Type B pancreatic cell (in vitro differentiated cells): ENCODE measurements at places on chromosomes 12 and 14.

DNA sequence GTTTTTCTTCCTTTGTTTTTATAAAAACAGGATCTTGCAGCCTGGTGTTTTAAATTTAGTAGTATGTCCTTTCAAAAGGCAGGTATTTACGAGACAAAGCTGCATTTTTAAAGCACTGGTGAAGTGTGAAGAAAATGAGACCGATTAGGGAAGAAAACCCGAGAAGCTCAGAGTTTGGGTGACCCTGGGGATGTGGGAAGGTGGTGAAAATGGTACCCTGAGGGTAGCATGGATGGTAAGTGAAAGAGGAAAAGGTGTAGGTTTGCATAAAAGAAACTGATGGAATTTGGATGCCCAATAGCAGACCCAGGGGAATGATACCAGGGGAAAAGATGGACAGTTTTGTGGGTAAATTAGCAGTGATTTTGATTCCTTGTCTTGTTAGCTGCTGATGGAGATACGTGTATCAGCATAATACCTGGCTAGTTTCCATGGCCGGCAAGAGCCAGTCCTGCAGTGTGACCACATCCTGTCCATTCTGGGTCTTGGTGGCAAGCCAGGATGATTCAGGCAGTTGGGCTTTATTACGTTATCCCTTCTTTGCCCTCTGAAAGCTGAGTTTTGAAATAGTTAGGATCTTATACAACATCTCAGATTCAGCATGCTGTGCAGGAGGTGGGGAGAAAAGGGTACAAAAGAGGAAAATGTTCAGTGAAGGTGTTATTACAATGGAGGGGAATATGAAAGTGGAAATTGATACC is 8.9 kb downstream of the BICD1 start:
- no peak overlapping the region for H3K4me3 ChIP-seq
- H3K27ac ChIP-seq, result no peak overlapping the region
- peaks cover 8% of the 10 kb centered on the region for H3K4me1 ChIP-seq
- no peaks in the 10 kb centered on the region for H3K27me3 ChIP-seq
- DNase-seq, result no peak

- no peak overlapping the region for H3K4me3 ChIP-seq
- H3K4me1 ChIP-seq, result peaks cover 25% of the 10 kb centered on the region
- peaks cover 8% of the 10 kb centered on the region for H3K36me3 ChIP-seq
- no peak overlapping the region for H3K27ac ChIP-seq
- peaks cover 38% of the 10 kb centered on the region for H3K27me3 ChIP-seq
- DNase-seq, result no peak
Measured at GRCh38 chr12:3172124-3173007, 95.2 kb downstream of the TSPAN9 start.

DNA sequence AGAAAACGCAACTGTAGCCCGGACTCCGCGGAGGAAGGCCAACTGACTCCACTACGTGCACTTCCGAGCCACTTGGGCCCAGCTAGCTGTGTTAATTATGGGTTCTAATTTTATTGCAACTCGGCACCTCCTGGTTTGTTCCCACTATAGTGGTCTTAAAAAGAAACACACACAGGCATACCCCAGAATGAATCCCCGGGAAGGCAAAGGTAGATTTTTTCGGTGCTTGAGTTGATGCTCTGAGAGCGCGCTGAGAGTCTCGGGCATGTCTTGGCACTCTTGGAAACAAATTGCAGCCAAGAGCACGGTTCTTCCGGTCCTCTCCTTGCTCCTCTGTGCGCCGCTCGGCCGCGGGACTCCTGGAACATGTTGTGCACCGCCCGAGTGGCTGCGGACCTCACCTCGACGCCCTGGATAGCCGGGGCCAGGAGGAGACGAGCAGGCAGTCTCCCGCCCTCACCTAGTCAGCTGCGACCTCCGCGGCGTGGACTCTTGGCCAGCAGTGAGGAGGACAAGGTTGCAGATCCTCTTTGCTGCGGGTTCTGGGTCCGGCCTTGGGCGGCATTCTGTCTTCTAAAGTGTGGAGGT is 6.8 kb upstream of the PAX9 start:
- no peak for DNase-seq
- peaks cover 100% of the 10 kb centered on the region for H3K27me3 ChIP-seq
- peaks cover 11% of the 10 kb centered on the region for H3K4me1 ChIP-seq
- H3K27ac ChIP-seq, result no peak overlapping the region

DNA sequence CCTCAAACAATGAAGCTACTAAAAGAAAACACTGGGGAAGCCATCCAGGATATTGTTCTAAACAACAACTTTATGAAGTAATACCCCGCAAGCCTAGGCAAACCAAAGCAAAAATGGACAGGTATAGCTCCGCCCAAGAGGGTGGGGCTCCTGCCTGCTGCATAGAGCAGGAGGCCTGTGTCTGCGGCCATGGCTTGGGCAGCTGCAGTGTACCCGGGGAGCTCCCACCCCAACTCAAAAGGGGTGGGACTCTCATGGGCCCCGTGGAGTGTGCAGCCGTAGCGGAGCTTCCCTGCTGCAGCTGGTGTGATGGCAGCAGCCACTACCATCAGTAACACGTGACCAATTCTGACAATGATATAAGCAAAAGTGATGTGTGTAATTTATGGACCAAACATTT is 264.2 kb upstream of the KITLG start:
- no peaks in the 10 kb centered on the region for H3K4me1 ChIP-seq
- no peaks in the 10 kb centered on the region for H3K27me3 ChIP-seq
- no peaks in the 10 kb centered on the region for H3K36me3 ChIP-seq
- no peak for DNase-seq
- no peak overlapping the region for H3K4me3 ChIP-seq
- no peak overlapping the region for H3K27ac ChIP-seq

DNA sequence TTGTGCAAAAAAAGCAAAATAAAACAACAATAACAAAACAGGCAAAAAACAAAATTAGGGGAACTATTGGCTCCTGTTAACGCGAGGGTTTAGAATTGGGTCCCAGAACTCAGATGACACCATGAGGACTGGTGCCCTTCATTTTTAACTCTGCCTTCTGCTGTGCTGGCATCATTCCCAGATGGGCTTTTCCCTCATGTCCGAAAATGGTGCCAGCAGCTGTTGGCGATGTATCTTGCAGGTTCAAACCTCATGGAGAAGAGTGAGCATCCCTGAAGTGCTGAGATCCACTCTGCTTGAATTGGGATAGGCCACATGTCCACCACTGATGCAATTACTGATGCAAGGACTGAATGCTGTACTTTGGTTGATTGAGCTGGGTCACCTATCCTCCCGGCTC is 61.1 kb downstream of the MYRFL start:
- H3K27me3 ChIP-seq, result no peaks in the 10 kb centered on the region
- H3K4me1 ChIP-seq, result peaks cover 10% of the 10 kb centered on the region
- no peak for DNase-seq
- no peak overlapping the region for H3K27ac ChIP-seq
- H3K4me3 ChIP-seq, result no peak overlapping the region

GRCh38 chr14:64654901-64655300 is 49.3 kb upstream of the PLEKHG3 start:
- peaks cover 11% of the 10 kb centered on the region for H3K4me1 ChIP-seq
- H3K27me3 ChIP-seq, result no peaks in the 10 kb centered on the region
- H3K27ac ChIP-seq, result no peak overlapping the region
- no peak for DNase-seq
- H3K36me3 ChIP-seq, result no peaks in the 10 kb centered on the region

DNA sequence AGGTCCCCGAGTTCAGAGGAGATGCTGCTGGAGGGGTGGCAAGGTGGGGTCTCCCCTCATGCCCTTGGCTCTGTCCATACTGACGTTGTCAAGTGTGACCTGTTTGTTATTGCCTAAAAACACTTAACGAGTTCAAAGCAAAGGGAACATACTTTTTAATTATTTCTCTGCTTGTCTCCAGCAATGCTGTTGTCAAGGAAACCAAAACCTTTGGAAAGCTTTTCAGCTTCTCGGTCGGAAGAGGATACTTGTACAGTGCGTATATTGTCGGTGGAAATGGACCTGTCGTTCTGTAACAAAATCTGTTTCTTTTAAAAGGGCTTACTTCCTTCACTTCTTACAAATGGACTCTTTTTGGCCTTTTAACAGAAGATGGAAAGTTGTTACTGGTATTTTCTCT is 73.9 kb downstream of the SLC25A47 start:
- no peaks in the 10 kb centered on the region for H3K27me3 ChIP-seq
- DNase-seq, result no peak
- peaks cover 9% of the 10 kb centered on the region for H3K36me3 ChIP-seq
- peaks cover 68% of the 10 kb centered on the region for H3K4me1 ChIP-seq
- H3K4me3 ChIP-seq, result no peak overlapping the region

GRCh38 chr12:31228811-31229792 is 96.8 kb downstream of the SINHCAF start:
- H3K4me1 ChIP-seq, result peaks cover 9% of the 10 kb centered on the region
- DNase-seq, result no peak
- H3K36me3 ChIP-seq, result no peaks in the 10 kb centered on the region
- H3K27me3 ChIP-seq, result peaks cover 9% of the 10 kb centered on the region
- no peak overlapping the region for H3K4me3 ChIP-seq

DNA sequence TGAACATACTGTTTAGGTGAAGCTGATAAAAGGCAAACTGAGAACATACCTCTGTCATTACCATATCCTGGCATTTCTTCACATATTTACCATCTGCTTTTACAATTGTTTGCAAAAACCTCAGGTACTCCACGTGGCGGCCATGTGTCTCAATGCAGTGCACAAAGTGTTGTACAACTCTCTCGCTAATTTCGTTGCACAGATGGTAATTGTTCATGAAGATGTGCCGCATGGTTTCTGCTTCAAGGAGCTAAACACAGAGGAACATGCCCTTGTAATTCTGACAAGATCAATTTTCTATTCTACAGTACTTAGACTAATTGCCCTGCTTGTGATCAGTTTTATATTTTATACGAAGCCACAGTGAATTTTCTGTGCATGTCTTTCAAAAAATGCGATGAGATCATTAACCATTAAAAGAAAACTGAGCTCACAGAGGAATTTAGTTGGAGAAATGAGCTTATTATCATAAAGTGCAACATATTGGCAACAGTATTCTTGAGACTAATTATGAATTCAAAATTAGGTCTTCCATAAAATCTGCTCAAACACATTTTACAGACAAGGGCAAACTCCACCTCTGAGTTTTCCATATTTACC is 233.8 kb downstream of the ITPR2 start:
- H3K27me3 ChIP-seq, result no peaks in the 10 kb centered on the region
- DNase-seq, result no peak
- no peak overlapping the region for H3K4me3 ChIP-seq
- no peaks in the 10 kb centered on the region for H3K4me1 ChIP-seq

DNA sequence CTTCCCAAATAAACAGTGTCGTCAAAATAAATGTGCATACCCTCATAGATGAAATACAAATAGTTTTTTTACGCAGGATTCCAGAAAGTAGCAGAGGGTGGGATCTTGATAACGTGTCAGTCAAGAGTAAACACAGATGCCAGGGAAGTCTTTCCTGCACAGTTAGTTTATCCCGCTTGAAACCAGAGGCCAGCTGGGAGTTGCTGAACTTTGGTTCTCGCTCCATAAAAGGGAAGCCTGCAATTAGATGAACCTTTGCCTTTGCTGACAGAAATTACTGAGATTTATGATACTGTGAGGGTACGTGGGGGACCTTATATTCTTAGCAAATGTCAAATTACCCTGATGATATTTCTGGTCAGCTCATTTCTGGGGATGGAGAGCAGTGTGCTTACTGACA is 18.9 kb downstream of the FAR2 start:
- H3K36me3 ChIP-seq, result peaks cover 23% of the 10 kb centered on the region
- no peak overlapping the region for H3K4me3 ChIP-seq
- H3K4me1 ChIP-seq, result no peaks in the 10 kb centered on the region
- H3K27me3 ChIP-seq, result no peaks in the 10 kb centered on the region
- no peak for DNase-seq
- no peak overlapping the region for H3K27ac ChIP-seq

- no peak overlapping the region for H3K4me3 ChIP-seq
- no peaks in the 10 kb centered on the region for H3K36me3 ChIP-seq
- H3K27ac ChIP-seq, result no peak overlapping the region
- DNase-seq, result no peak
Measured at GRCh38 chr12:43957732-43958372, 122.0 kb downstream of the TMEM117 start.

DNA sequence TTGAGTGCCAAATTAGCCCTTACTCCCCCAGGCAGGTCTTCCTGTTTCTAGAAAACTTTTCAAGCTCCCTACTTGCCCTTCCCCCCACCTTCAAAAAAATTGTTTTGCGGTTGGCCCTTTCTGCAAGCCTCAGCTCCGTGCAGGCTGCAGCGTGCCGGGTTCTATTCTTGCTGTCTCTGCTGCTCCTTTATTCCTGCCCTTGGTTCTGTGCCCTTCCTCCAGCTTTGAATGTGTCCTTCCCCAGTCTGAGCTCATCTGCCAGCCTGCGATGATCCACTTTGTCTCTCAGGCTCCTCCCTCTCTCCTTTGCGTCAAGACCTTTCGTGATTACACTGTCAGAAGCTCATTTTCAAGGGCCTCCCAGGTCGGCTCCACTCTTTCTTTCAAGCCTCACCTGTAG is 98.6 kb downstream of the IRF2BPL start:
- H3K36me3 ChIP-seq, result no peaks in the 10 kb centered on the region
- no peaks in the 10 kb centered on the region for H3K27me3 ChIP-seq
- H3K4me1 ChIP-seq, result peaks cover 53% of the 10 kb centered on the region
- no peak for DNase-seq
- peak overlapping the region; percentile 88 for H3K27ac ChIP-seq
- H3K4me3 ChIP-seq, result peak overlapping the region; percentile 40

DNA sequence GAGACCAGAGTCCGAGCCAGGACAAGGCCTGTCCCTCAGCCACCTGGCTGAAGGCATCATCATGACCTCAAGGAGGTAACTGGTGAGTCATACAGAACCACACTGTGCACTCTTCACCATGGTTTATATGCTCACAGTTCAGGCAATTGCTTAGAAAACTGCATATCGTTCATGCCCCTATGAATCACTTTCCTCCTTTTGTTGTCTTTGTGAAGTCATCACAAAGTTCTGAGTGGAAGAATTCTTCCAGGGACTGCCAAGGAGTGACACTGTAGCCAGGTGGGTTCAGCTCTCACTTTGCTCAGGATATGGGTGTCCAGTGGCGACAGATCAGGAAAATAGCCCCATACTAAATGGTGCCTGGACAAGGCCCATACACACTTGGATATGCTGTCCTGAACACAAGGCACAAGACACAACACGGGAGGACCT is 92.5 kb downstream of the DPF3 start:
- H3K36me3 ChIP-seq, result no peaks in the 10 kb centered on the region
- H3K4me3 ChIP-seq, result no peak overlapping the region
- H3K27me3 ChIP-seq, result no peaks in the 10 kb centered on the region
- DNase-seq, result no peak
